ENCODE measurements at places on chromosomes 12 and 14.

- no peak for DNase-seq
These were observed 224.1 kb downstream of the BTG1 start for GRCh38 chr12:91921555-91921954.

GRCh38 chr12:124684496-124684895, 117.1 kb upstream of the NCOR2 start:
- DNase-seq = no peak

DNA sequence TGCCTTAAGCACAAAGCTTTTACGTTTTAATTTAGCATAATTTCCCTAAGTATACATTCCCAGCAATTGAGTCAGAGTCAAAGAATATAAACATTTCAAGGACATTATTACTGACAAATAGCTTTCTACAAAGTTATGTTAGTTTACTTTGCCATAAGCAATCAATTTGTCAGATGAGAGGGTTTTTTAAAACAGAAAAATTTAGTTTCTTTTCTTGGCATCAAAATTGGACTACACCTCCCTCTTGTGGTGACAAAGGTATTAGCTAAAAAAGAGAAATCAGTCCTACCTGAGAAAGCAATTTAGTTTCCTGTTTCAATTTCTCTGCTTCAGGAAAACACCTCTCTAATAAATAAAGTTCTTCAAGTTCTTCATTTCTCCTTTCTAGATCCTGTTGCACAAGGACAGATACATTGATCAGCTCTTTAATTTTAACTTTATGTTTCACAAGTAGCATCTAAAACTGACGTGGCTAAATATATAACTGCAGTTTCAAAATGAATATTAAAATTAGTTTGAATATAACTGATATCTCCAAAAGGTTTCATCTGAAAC, 39.9 kb downstream of the DNAI7 start:
- DNase-seq = no peak

GRCh38 chr12:125006365-125006764, 12.9 kb downstream of the BRI3BP start:
- DNase-seq = no peak

All from NCI-H524 treated with DMSO at 0.1 percent for 48 hours (cell line).